ENCODE measurements at places on chromosomes 11 and 22.

DNA sequence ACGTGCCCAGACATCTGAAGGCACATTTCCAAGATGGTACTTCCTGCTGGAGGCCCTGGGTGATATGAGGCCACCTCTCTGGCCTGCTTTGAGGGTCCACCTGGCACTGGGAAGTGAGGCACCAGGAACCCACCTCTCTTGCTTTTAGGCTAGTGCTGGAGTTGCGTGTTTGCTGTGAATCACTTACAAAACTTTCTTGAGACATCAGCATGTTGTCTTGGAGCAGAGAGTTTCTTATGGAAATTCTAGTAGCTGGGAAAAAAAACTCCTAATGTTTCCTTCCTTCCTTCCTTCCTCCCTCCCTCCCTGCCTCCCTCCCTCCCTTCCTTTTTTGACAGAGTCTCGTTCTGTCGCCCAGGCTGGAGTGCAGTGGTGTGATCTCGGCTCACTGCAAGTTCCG is 341.3 kb downstream of the MIAT start:
- no peak for DNase-seq

- no peak for DNase-seq
These were observed 101.3 kb upstream of the FGF3 start for GRCh38 chr11:69920345-69921127.

- DNase-seq, result no peak
These were observed 939 bp downstream of the ALX4 start for GRCh38 chr11:44308923-44309477.

DNA sequence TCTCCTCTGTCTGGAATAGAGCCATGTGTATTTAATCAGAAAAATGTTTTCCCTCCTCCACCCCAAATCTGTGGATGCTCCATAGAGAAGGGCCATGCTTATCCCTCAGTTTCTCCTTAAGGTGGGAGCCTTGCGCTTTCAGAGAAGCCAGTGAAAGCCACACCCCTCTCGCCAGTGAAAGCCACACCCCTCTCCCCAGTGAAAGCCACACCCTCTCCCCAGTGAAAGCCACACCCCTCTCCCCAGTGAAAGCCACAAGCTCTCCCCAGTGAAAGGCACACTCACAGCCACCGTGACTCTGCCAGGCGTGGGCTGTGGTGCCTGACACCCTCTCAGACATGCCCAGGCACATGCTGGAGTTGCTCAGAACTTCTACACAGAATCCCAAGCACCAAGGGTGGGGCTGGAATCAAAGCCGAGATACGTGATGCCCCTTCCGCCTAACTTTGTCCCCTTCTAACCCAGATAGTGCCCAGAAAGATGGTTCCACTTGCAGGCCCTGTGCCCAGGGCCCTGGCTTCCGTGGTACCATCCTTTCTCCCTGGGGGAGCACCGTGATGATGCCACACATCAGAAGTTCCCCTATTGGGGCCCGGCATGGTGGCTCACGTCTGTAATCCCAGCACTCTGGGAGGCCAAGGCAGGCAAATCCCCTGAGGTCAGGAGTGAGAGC is 16.5 kb upstream of the PRR5 start:
- peak; percentile 15 for DNase-seq
